ENCODE measurements at places on chromosomes 12 and 14. TPM values are rescaled to one million over a fixed set of nuclear protein-coding genes. Genes with fewer than 3 reads are reported as not detected.
A peak's percentile ranks its signal among the peaks of the same experiment; 100 is the strongest.

GRCh38 chr12:13559318-13559978 lies 362.9 kb downstream of the EMP1 start:
- no peak for DNase-seq

DNA sequence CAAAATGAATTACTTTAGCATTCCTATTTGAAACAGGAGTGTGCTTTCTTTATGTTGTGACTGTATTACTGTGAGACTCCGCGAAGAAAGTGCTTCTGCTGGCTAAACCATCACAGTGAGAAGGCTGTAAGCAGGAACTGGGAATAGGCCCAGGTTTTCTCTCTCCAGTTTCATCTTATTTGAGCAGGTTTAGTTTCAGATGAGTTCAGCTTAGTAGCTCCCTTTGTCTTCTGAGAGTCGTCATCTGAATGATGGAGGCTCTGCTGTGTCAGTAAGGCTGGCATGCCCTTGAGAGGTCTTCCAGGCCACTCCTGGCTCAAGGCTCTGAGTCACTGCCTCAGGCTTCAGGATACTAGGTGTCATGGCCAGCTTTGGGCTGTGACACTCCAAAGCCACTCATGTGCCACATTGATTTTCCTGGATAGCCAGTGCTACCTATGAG lies 205.6 kb upstream of the RGS6 start:
- DNase-seq = no peak

DNA sequence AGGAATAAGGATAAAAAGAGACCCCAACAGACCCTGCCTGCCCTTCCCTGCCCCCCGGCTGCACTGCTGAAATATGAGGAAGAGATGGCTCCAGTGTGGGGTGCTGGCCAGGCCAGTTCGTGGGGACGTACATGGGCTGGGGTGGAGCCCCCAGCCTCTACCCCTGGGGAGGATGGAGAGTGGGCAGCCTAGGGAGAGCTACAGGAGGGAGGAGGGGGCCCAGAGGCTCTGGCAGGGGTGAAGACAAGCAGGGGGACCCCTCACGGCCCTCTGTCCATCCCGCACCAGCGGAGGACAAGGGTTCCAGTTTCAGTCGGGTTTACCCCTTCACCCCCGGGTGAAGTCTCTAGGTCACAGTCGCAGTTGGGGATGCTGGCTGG lies 11.0 kb upstream of the RPLP0 start:
- no peak for DNase-seq

DNA sequence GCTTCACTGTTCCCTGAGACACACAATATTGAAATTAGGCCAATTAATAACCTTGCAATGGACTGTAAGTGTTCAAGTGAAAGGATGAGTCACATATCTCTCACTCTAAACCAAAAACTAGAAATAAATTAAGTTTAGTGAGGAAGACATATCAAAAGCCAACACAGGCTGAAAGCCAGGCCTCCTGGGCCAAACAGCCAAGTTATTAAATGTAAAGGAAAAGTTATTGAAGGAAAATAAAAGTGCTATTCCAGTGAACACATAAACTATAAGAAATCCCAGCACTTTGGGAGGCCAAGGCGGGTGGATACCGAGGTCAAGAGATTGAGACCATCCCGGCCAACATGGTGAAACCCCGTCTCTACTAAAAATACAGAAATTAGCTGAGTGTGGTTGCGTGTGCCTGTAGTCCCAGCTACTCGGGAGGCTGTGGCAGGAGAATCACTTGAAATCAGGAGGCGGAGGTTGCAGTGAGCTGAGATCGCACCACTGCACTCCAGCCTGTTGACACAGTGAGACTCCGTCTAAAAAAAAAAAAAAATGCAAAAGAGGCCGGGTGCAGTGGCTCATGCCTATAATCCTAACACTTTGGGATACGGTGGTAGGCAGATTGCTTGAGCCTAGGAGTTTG lies 10.4 kb upstream of the HEATR5A start:
- DNase-seq = no peak

The EML5 gene
- polyA plus RNA-seq = 2.1 TPM

- no peak for DNase-seq
Measured at GRCh38 chr12:92953747-92954146, 24.7 kb upstream of the EEA1 start.

- DNase-seq = no peak
Measured at GRCh38 chr14:51335961-51336723, 96.1 kb downstream of the TMX1 start.

- DNase-seq = no peak
Measured at GRCh38 chr14:96194657-96195431, 9.8 kb upstream of the BDKRB2 start.

The RPL10L gene
- 0.23 TPM for polyA plus RNA-seq

DNA sequence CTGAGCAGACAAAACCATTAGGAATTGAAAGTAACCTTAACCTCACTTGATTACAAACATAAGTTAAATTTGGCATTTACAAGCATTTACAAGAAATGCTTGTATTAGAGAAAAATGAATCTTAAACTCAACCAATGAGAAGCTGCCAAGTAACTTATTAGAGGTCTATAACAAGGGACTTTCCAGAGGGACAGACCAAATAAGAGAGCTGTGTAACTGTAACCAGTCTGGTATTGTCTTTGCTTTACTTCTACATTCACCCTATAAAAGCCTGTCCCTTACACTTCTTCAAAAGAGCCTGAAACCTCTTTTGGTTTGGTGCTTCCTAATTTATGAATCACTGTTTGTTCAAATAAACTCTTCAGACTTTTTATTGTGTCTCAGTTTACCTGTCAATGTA lies 450.0 kb upstream of the FAR2 start:
- no peak for DNase-seq

The TAS2R14 gene
- polyA plus RNA-seq = 4.0 TPM

DNA sequence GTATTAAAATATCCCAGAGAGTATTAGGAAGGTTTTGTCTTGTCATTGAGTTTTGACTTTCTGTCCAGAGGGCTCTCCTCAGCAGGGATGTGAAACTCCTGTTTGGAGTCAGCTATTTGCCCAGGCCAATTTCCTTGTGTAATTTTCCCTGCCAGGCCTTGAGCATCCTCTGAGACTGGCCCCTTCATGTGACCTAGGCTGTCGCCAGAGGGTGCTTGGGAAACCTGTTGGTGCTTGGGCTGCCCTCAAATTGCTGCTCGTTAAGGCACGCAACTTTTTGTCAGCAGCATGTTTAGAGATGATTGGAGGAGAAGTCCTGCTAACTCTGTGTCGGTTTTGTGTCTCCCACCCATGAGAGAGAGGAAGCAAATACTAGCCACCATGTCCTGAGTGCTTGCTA lies 39.1 kb downstream of the IQSEC3 start:
- no peak for DNase-seq

GRCh38 chr14:65853407-65853955 lies 441.0 kb downstream of the FUT8 start:
- DNase-seq = no peak

GRCh38 chr14:51176839-51177238 lies 63.2 kb upstream of the TMX1 start:
- DNase-seq = no peak

DNA sequence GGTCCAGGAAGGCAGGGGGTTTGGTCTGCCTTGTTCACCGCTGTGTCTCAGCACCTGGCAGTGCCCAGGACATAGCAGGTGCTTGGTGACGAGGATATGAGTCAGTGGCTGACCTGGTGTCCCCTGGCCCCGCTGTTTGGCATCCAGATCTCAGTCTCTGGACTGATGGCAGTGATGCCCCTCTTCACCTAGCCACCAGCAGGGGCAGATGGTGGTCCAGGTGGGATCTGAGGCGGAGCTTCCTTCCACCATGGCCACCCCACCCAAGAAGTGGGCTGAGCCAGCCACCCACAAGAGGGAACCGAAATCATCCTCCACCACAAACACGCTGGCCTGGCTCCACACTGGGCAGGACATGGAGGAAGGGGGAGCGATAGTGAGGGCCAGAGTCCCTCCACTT lies 16.1 kb upstream of the SH2B3 start:
- DNase-seq = no peak

- DNase-seq = no peak
Measured at GRCh38 chr12:57460841-57461275, 1.3 kb downstream of the GLI1 start.

DNA sequence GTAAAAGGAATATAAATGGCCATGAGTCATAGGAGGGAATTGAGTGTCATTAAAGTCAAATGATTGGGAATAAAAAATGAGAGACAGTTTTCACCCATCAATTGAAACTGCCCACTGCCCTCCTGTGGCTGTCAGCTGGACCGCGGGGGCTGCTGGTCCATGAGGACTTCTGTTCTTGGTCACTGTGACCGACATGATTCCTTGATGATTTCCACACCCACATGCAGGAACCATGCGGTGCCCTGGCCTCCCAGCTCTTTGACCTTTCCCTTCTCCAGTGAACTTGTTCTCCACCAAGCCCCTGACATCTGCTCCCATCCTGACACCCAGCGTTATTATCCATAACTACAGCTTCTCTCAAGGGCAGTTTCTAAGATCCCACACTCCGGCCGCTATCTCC lies 48.4 kb downstream of the C12orf75 start:
- no peak for DNase-seq

The DPPA3 gene
- polyA plus RNA-seq = not detected

DNA sequence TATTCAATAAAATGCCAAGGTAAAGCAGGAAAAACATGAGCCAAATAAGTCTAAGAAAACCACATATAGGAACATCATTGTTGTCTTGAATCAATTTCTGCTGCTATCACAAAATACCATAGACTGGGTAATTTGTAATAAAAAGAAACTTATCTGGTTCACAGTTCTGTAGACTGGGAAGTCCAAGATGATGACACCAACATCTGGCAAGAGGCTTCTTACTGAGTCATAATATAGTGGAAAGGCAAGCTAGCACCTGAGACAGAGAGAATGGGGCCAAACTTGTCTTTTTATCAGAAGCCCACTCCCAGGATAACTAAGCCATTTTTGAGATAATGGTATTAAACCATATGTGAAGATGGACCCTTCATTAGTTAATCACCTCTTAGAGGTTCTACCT lies 975.9 kb downstream of the FLRT2 start:
- no peak for DNase-seq

DNA sequence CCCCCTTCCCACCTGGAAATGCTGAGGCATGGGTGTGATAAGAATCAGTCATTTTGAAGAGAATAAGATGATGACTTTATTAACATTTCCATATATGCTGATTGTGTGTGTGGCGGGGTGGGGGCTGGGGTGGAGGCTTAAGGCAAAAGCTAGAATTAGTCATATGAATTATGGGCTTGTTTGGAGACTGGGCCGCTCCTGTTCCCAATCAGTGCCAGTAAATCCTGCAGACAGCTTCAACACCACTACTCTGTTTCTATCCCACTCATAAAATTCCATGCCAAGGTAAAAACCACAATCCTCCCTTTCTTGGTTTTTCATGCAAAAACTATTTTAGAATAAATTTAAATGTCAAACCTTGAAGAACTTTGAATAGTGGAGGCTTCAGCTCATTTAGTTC lies 29.9 kb upstream of the SLC38A2 start:
- no peak for DNase-seq

- no peak for DNase-seq
Measured at GRCh38 chr14:22865424-22866405, 5.8 kb upstream of the LRP10 start.

The CHST11 gene
- polyA plus RNA-seq = 4.1 TPM

The GALNT16 gene
- 5.3 TPM for polyA plus RNA-seq

The TTC9 gene
- 3.8 TPM for polyA plus RNA-seq

DNA sequence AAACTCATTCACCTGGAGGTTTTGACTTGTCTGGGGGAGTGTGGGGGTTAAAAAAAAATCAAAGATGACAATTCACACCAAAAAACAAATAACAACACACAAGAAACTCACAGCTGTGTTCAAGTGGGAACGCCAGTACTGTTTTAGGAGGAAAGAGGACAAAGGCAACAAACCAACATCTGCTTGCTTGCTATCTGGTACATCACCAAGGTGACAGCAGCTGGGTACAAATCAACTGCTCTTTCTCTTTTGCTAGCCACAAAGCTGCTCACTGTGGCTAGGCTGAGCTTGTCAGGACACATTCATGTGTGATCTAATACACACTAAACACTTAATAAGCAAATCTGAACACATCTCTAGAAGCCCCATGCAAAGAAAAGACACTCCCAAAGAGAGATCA lies 128.0 kb upstream of the RAP1B start:
- DNase-seq = no peak

- DNase-seq = no peak
Measured at GRCh38 chr12:105539735-105540134, 209.2 kb downstream of the C12orf75 start.

GRCh38 chr12:105469701-105470100 lies 139.2 kb downstream of the C12orf75 start:
- DNase-seq = no peak

- no peak for DNase-seq
Measured at GRCh38 chr12:66584673-66585072, 94.2 kb downstream of the GRIP1 start.

GRCh38 chr12:54560374-54560858 lies 11.0 kb downstream of the PDE1B start:
- peak; percentile 89 for DNase-seq

The ZDHHC22 gene
- 0.84 TPM for polyA plus RNA-seq

GRCh38 chr14:104211215-104211614 lies 72.8 kb downstream of the KIF26A start:
- no peak for DNase-seq

GRCh38 chr12:114703060-114703493 lies 19.1 kb upstream of the TBX3 start:
- DNase-seq = no peak

The CIROP gene
- polyA plus RNA-seq = not detected

GRCh38 chr12:105262461-105263184 lies 26.6 kb upstream of the APPL2 start:
- no peak for DNase-seq

DNA sequence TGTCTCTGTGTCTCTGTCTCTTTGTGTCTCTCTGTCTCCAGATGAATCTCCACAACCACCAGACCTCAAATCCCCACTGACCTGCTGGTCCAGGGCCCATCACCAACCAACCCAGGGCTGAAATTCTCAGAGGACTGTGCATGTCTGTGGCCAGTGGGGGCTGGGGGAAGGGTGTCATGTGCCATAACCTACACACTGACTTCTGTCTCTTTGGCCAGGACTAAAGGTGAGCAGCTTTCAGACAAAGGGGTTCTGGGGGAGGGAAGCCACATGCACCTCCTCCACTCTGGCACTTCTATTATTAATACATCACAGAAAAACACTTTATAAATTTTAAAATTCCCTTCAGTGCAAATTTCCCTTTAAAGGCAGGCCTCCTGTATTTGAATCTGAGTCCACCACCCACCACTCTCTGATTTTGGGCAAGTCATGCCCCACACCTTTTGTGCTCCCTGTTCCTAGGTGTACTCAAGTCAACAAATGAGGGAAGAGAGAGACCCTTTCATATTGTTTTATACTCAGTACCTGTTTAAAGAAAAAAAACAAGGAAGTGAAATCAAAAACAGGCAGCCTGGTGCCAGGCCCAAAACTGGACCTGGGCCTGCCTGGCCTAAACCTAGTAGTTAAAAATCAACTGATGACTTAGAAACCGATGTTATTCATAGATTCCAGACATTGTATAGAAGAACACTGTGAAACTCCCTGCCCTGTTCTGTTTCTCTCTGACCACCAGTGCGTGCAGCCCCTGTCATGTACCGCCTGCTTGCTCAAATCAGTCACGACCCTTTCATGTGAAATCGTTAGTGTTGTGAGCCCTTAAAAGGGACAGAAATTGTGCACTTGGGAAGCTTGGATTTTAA lies 80.2 kb downstream of the TUNAR start:
- no peak for DNase-seq
